NCI-H1436 treated with DMSO at 0.1 percent for 48 hours (cell line): ENCODE measurements at places on chromosomes 13 and 19.

- DNase-seq: no peak
Observed at GRCh38 chr13:59770451-59770850, 393.3 kb downstream of the DIAPH3 start.

DNA sequence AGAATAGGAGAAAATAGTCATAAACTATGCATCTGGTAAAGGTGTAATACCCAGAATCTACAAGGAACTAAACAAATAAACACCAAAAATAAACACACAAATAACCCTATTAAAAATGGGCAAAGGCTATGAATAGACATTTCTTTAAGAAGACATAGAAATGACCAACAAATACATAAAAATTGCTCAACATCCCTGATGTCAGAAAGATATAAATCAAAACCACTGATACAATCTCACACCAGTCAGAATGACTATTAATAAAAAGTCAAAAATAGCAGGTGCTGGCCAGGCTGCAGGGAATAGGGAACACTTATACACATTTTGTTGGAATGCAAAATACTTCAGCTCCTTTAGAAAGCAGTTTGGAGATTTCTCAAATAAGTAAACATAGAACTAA is 352.1 kb upstream of the SLITRK1 start:
- no peak for DNase-seq

DNA sequence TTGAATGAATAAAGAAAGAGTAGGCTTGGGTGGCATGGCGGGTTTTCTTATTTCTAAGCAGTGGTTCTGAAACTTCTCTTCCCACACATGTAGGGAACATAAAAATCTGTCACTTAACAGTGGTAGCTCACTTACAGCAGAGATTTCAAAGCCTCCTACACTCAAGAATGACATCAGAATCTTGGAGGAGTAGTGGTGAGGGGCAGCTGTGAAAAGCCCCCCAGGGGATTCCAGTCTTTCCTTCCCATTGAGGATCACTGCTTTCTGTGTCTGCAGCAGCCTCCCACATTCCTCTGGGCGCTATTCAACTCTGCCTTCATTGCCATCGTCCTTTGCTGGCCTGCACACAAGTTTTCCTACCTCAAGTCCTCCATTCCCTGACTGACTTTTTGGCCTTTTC is 8.6 kb upstream of the NEK5 start:
- DNase-seq: no peak

GRCh38 chr13:32947411-32948276 is 68.6 kb upstream of the KL start:
- no peak for DNase-seq

DNA sequence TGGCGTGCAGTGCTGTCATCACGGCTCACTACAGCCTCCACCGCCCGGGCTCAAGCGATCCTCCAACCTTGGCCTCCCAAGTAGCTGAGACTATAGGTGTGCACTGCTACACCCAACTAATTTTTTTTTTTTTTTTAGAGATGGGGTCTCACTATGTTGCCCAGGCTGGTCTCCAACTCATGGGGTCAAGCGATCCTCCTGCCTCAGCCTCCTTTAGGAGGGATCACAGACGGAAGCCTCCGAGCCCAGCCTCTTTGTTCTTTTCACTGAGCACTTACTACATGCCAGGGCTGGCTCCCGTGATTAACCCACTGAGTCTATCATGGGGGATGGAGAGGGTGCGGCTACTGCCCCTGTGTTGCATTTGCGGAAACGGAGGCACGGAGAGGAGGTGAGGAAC is 12.9 kb upstream of the CACTIN start:
- DNase-seq: no peak

DNA sequence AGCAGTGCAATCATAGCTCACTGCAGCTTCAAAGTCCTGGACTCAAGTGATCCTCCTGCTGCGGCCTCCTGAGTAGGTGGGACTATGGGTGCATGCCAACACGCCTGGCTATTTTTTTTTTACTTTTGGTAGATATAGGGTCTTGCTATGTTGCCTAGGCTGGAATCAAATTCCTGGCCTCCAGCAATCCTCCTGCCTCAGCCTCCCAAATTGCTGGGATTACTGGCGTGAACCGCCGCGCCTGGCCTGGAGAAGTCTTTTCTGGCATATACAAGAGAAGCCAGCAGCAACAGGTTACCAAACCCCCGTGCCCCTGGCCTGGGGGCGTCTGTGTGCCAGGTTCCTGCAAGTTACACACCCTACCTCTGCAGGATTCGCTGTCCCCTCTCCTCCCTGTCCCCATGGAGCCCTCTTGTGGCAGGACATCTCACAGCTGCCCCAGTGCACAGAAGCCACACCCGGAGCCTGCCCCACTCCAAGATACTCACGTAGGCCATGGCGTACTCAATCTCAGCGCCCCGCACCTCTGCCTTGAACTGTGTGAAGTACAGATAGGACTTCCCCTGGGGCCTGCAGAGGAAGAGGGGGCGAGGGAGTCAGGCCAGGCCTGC is 9.9 kb downstream of the MYDGF start:
- DNase-seq: no peak

GRCh38 chr19:8890260-8890659 is 58.1 kb downstream of the MBD3L1 start:
- DNase-seq: no peak
